ENCODE measurements at places on chromosomes 1 and 21.

DNA sequence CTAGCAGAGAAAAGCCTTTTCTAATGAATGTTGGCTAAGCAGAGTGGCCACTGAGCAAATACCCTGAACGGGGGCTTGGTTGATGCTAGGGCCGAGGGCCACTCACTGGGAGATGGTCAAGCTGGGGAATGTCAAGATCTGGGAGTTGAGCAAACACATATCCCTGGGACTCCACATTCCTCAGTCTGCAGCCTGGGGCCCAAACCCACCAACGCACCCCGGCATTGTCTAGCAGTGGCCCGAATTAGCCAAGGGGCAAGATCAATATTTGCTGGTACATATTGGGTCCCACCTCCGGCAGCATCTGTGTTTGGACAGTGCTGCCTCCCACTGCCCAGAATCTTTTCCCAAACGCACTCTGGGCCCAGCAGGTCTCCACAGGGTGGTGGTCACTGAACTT is 144.1 kb downstream of the TRABD2B start:
- DNase-seq, result no peak

DNA sequence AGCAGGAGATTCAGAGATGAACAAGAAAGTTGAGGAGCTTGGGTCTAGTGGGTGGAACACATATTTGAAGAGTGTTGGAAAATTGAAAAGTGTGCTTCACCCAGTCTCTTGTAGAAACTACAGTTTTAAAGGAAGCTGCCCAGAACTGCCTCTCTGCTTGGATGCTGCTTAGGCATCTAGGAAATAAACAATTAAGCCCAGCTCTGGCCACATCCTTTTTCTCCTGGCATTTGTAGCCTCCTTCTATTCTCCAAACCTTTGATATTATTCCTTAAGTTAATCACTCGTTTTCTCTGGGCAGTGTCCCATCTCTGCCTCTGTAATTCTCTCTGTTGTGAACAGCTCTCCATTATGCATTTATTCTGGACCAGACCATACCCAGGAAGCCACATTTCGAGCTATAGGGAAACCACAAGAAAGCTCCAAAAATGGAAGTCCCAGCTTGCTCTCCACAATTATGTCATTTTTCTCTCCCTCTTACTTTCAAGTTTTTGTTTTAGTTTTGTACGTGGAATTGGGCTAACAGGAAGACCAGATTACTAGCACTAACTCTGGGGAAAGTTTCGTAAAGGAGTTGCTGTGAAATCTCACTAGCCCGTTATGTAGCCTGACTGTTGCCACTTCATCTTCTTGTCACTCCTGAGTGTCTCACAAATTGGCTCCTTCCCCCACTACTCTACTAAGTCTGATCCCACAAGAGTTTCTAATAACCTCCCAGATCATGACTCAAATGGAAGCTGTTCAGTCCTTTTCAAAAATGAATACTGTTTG is 102.2 kb downstream of the NTMT2 start:
- DNase-seq, result no peak

DNA sequence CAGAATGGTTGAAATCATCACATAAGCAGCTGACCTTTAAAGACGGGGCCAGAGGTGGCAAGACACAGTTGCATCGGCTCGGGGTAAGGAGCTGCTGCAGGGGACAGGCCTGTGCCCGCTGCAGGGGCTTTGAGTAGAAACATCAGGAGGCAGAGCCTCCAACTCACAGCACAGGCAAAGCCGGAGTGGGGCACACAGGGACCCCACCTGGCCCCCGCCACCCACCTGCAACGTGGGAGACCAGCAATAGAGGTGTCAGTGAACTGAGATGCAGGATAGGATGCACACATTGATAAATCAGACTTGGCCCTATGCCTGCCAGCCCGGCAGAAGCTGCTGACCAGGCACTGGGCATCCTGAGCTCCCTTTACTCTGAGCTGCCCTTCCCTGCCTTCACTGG is 257.2 kb downstream of the NPHP4 start:
- DNase-seq, result no peak

DNA sequence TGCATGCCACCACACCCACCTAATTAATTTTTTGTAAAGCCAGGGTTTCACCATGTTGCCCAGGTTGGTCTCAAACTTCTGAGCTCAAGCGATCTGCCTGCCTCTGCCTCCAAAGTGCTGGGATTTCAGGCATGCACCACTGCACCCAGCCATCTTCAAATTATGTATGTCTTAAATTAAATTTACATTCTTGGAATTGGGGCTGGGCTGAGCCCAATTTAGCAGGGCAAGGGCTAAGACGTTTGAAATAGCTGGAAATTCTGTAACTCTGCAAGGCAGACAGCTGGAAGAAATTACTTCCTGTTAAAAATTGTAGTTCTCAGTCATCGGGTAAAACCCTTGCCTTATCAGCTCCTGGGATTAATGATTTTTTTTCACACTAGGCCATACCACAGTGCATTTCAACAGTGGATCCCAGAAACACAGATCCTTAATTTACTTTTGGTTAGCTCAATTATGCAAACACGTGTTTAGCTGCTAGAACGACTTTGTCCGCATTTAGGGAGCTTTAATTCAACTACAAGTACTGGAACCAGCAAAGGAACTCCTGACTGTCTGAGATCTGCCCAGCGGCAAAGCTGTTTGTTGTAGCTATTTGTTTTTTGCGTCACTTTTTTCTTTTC is 83.3 kb downstream of the OLFML3 start:
- DNase-seq, result no peak

GRCh38 chr1:31122101-31122735 is 56.7 kb upstream of the PUM1 start:
- no peak for DNase-seq

- no peak for DNase-seq
Observed at GRCh38 chr1:84181350-84182005, 37.4 kb downstream of the PRKACB start.

- DNase-seq, result peak; percentile 18
Observed at GRCh38 chr1:64505232-64505943, 35.5 kb downstream of the CACHD1 start.

- DNase-seq, result no peak
Observed at GRCh38 chr1:193342811-193343210, 156.4 kb upstream of the B3GALT2 start.

DNA sequence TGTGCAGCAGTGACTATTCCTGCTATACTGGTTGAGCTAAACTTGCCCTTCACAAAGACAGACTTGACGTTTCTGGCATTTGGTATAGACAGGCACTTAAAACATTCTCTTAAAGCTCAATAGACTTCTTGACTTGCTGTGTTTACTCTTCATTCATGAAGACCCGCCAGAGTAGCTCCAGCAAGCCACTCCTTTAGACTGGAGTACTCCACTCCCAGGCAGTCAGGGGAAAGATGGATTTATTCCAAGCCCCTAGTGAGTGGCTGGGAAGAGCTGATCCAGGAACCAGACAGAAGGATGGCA is 70.7 kb downstream of the EVA1C start:
- DNase-seq, result no peak

DNA sequence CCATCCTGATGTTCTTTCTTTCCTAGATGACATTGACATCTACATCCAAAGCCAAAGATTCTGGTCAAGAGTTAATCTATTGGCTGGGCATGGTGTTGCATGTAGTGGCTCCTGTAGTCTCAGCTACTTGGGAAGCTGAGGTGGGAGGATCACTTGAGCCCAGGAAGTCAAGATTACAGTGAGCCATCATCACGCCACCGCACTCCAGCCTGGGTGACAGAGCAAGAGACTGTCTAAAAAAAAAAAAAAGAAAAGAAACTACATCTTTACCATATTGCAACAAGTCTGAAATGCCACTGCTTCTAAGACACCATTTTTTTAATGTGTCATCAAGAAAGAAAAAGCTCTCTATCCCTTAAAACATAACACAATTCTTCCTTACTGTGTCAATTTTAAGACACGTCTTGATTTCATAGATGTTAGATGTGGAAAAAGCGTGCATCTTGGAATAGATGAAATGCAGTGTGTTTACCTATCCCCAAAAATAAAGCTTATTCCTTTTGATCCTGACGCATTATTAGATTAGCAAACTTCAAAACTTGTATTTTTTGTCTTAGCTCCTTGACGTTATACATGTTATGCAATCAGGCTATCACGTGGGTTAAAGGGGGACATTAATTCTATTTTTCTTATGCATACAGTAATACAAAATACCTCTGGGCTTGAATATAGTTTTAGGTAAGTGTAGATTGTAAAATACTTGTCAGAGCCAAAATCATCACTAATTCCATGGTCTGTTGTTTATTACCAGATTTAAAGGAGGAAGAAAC is 46.3 kb downstream of the ELAPOR1 start:
- DNase-seq, result no peak

DNA sequence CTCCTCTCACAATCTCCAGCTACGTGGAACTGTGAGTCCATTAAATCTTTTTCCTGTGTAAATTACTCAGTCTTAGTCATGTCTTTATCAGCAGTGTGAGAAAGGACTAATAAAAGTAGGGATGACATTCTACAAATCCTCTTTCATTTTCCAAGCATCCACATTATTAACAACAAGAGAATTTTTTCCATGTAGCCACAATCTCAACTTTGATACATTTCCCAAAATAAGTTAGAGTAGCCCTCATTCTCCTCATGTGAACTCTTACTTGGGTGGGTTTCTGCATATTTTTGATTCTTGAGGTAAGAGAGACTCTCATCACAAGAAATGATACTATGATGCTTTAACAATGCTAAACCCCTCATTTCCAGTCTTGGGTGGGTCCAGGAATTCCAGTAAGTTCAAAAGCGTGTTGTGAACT is 52.8 kb downstream of the TNFSF18 start:
- DNase-seq, result no peak

GRCh38 chr1:22651941-22652856 is 837 bp upstream of the C1QB start:
- DNase-seq, result no peak

DNA sequence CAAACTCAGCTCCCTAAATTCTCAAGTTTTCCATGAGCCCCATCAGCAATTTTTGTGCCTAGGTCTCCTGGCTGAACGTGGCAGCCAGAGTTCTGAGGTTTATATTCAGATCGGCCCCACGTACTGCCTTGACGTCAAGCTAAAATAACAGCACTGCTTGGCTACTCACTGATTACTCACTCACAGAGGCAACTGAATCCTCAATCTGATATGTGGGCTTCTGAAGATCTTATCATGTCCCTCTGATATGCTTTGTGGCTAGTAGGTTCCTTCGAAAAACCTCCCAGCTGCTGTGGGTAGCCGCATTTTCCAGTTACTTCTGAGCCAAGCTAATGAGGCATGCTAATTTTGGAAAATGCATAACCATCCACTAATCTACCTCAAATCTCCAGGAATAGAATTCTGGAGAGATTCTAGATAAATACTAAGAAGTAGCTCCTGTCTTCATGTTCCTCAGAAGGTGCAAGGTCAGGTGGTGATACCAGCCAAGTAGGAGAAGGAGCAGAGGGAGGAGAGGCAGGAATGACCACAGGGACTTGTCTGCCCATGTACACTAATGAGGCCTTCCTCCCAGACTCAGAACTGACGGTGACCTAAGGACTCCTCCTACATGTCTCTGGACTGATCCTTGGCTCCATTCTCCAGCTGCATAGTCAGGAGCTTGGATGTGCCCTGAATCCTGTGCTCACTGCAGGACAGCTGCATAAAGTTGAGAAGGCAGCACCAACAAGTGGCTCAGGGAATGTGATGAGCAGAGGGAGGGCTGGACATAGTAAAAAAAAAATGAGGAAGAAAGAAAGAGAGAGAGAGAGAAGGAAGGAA is 263.7 kb downstream of the TNR start:
- no peak for DNase-seq

DNA sequence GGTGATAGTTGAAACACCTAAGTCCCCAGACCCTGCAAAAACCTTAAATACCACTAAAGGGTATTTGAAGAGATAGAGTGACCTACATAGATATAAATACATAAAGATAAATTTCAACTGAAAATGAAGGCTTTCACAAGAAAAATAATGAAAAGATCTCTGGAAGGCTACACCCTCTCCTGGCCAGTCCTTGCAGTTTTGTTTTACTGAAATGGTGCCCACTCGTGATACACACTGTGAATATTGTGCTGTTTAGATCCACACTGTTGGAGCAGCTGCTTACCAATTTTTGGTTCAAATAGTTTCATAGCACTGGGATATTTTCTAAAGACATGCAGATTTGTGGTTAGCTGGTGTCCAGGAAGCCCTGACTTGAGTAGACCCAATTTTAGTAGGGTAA is 31.5 kb upstream of the RNF187 start:
- DNase-seq, result no peak

- DNase-seq, result no peak
Observed at GRCh38 chr1:200258447-200259375, 151.1 kb downstream of the ZNF281 start.

- DNase-seq, result no peak
Observed at GRCh38 chr1:211335522-211336157, 9.0 kb downstream of the TRAF5 start.

DNA sequence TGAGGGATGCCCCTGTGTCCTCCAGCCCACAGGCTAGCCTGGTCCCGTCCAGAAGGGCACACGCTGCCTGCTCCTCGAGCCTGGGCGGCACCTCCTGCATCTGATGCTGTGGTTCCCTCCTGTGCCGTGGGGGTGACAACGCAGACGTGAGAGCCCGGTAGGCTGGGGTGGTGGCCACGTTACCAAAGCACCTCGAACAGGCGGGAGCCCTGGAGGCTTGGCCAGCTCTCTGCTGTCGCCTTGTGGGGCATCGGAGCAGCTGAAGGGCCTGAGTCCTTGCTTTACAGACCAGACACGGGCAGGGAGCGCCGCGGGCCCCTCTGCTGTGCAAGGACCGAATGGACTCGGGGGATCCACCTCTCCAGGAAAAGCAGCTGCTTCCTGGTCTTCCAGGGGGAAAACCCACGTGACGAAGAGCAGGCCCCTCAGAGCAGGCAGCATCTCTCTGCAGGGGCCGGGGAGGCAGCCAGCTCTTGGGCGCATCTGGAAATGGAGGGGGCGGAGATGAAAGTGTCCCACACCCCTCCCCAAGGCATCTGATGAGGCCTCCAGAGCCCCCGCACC is 133.3 kb downstream of the NPHP4 start:
- DNase-seq, result no peak

- DNase-seq, result no peak
Observed at GRCh38 chr21:31103571-31104265, 65.4 kb upstream of the KRTAP19-8 start.

DNA sequence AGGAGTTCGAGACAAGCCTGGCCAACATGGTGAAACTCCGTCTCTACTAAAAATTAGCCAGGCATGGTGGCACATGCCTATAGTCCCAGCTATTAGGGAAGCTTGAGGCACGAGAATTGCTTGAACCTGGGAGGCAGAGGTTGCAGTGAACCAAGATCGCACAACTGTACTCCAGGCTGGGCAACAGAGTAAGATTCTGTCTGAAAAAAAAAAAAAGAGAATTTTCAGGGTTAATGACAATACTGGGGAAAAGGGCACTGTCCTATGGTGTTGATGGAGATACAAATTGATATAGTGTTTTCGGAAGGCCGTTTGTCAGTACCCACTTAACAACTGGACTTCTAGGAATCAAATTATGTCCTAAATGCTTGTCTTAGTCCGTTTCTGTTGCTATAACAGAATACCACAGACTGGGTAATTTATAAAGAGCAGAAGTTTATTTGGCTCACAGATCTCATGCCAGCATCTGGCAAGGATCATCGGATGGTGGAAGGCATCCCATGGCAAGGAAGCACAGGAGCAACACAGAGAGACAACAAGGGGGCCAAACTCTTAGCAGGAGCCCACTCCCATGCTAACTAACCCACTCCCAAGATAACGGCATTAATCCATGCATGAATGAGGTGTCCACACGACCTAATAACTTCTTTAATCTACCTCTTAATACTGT is 41.3 kb downstream of the ZBTB8A start:
- no peak for DNase-seq

GRCh38 chr1:94544706-94545490 is 3.3 kb upstream of the F3 start:
- no peak for DNase-seq
